Stimulated activated CD8-positive, alpha-beta memory T cell treated with anti-CD3 and anti-CD28 coated beads, Interleukin-2, amount 100 ng/mL, for 1 hour (primary cell): ENCODE measurements at places on chromosomes 12 and 14.

DNA sequence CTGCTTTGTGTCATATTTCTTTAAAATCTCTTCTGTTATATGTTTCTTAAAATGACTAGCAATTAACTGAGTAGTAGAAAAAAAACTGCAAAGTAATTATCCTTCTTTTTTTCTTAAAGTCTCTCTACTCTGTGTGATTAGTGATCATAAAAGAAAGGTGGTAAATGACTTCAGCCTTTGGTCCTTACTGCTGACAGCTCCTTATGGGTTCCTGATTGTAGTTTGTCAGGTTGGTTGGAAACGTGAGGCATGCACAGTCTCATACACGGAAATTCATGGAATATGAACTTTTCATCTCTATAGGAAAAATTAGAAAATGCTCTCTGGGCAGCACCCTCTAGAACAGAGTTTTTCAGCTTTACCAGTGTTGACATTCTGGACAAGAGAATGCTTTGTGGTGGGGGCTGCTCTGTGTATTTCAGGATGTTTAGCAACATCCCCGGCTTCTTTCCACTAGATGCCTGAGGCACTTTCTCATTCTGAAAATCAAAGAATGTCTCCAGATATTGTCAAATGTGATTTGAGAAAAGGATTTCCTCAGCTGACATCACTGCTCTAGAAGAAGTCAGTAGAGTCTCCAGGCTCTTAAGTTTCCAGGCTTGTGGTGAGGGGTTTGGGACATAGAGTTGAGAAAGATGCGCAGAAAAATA, 121.0 kb downstream of the PIK3C2G start:
- DNase-seq: no peak

DNA sequence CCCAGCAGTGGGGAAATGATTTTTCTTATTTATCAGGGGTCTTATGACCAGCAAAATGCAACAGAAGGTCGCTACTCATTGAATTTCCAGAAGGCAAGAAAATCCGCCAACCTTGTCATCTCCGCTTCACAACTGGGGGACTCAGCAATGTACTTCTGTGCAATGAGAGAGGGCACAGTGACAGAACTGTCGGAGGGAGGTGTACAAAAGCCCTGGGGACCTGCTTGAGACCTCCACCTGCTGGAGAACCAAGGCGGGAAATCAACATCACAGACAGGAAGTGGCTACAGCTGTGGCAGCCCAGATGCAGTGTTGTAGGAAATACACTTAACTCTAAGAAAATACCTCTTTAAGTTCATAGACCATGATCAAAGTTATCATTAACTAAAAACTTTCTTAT, 250.9 kb upstream of the OR4E1 start:
- DNase-seq: peak; percentile 34

DNA sequence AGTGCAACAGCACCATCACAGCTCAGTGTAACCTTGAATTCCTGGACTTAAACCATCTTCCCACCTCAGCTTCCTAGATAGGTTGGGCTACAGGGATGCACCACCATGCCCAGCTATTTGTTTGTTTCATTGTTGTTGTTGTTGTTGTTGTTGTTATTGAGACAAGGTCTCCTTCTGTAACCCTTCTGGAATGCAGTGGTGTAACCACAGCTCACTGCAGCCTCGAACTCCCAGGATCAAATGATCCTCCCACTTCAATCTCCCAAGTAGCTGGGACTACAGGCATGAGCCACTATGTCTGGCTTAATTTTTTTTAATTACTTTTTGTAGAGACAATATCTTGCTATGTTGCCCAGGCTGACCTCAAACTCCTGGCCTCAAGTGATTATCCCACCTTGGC, 1.2 kb upstream of the NEMP1 start:
- DNase-seq: no peak

GRCh38 chr12:482061-482460, 22.3 kb downstream of the B4GALNT3 start:
- DNase-seq: no peak

GRCh38 chr14:58428118-58428683, 682 bp downstream of the KIAA0586 start:
- no peak for DNase-seq

- DNase-seq: no peak
These were observed 9.4 kb downstream of the CCDC184 start for GRCh38 chr12:48192861-48193260.

DNA sequence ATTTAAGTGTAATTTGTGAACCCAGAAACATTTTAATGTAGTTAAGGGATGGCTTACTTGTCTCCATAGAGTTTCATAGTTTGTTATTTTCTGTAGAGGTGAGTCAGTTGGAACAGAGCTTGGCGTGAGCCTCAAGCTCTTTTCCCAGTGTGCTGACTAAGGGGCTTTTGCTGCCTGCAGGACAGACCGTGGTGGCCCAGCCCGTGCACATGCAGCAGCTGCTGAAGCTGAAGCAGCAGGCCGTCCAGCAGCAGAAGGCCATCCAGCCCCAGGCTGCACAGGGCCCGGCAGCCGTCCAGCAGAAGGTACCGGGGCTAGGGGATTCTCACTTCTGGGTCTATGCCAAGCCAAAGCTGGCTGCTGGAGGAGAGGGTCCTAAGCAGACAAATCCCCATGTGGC, 76.9 kb downstream of the DDX51 start:
- DNase-seq: no peak

- DNase-seq: no peak
These were observed 1156.8 kb downstream of the SLC16A7 start for GRCh38 chr12:60752589-60752988.

- no peak for DNase-seq
These were observed 14.0 kb upstream of the SELPLG start for GRCh38 chr12:108647585-108648287.

DNA sequence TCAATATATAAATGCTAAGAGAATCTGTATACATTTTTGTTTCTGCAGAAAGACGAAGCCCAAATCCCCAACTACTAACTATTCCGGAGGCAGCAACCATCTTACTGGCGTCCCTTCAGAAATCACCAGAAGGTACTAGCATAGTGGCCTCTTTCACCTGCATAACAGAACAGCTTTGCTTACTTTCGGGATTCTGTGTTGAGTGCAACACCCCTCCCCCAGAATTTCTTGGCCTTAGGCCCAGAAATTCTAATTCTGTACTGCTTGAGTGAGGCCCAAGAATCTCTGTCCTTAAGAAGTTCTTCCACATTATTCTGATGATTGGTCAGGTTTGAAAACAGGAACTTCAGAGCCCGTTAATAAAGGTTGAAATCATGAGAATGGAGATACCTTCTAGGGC, 2.9 kb downstream of the SPX start:
- no peak for DNase-seq

- no peak for DNase-seq
These were observed 58.0 kb downstream of the TMEM116 start for GRCh38 chr12:111954969-111955368.

DNA sequence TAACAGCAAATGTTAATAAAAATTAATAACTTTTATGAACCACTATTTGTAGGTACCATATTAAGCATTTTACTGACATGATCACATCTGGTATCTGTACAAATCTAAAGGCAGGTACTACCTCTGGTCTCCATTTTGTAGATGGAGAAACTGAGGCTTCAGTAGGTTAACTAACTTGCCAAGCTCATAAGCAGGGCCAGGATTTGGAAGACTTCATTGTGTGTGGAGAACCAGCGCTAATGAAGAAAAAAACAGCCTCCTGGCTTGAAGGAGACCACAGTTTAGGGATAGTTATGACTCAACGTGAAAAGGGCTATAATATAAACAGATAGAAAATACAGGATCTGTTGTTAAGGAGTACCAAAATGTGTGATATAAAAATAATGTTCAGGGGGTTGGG, 1.0 kb downstream of the NUP37 start:
- DNase-seq: no peak

GRCh38 chr14:83289390-83289789, 1755.7 kb upstream of the SEL1L start:
- no peak for DNase-seq
